ENCODE measurements at places on chromosomes 4 and X. TPM values are rescaled to one million over a fixed set of nuclear protein-coding genes. Genes with fewer than 3 reads are reported as not detected.

DNA sequence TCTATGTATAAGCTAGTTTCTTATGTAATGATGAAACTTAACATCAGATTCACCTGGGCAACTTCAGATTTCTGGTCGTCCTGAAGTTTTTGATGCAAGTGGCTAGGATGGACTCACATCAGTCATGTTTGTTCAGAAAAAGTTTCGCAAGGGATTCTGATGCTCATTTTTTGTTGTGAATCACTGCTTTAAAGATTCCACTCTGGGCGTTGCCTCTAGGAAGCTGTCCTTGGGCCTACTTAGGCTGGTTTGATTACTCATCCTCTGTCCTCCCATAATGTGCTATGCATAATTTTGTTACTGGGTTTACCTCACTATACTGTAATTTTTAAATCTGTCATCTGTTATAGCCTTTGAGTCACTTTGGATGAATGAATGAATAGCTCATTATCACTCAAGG, 30.8 kb downstream of the HERC3 start:
- no peaks in the 10 kb centered on the region for H3K27me3 ChIP-seq
- H3K27ac ChIP-seq = no peak overlapping the region
- DNase-seq = no peak
- peaks cover 17% of the 10 kb centered on the region for H3K36me3 ChIP-seq
- H3K4me3 ChIP-seq = no peak overlapping the region

The RXFP1 gene
- total RNA-seq = not detected

DNA sequence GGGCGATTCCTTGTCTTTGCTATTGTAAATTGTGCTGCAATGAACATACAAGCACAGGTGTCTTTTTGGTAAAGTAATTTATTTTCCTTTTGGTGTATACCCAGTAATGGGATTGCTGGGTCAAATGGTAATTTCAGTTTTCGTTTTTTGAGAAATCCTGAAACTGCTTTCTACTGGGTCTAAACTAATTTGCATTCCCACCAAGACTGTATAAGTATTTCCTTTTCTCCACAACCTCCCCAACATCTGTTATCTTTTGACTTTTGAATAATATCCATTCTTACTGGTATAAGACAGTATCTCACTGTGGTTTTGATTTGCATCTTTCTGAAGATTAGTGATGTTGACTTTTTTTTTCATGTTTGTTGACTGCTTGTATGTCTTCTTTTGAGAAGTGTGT, 2506.0 kb downstream of the PCDH7 start:
- no peak for DNase-seq
- no peaks in the 10 kb centered on the region for H3K27me3 ChIP-seq
- H3K27ac ChIP-seq = no peak overlapping the region
- no peaks in the 10 kb centered on the region for H3K36me3 ChIP-seq
- no peaks in the 10 kb centered on the region for H3K4me1 ChIP-seq

DNA sequence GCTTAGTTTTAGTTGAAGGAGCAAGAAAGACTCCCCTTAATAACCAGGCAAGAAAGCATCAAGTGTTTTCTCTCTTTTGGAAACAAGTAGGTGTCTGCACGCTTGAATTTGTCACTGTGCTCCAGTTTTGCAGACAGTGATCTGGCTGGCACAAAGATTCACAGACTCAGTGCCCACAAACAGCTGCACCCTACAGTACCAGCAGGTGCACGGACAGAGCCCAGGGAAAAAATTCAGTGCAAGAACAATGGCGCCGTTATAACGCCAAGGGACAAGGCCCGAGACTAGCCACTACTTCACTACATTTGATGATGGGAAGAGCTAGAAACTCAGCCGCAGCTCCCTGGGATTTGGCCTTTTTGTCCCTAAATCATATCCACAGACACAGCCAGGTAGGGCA, 56.0 kb downstream of the ZNF827 start:
- no peak overlapping the region for H3K27ac ChIP-seq
- peaks cover 65% of the 10 kb centered on the region for H3K4me1 ChIP-seq
- no peak for DNase-seq
- H3K4me3 ChIP-seq = no peak overlapping the region
- H3K27me3 ChIP-seq = no peaks in the 10 kb centered on the region
- peaks cover 6% of the 10 kb centered on the region for H3K36me3 ChIP-seq

The NLGN3 gene
- total RNA-seq = 0.62 TPM

- H3K36me3 ChIP-seq = no peaks in the 10 kb centered on the region
- DNase-seq = no peak
- no peak overlapping the region for H3K4me3 ChIP-seq
- peaks cover 32% of the 10 kb centered on the region for H3K4me1 ChIP-seq
- no peaks in the 10 kb centered on the region for H3K27me3 ChIP-seq
Observed at GRCh38 chrX:49075347-49075746, 1.5 kb upstream of the PRAF2 start.

DNA sequence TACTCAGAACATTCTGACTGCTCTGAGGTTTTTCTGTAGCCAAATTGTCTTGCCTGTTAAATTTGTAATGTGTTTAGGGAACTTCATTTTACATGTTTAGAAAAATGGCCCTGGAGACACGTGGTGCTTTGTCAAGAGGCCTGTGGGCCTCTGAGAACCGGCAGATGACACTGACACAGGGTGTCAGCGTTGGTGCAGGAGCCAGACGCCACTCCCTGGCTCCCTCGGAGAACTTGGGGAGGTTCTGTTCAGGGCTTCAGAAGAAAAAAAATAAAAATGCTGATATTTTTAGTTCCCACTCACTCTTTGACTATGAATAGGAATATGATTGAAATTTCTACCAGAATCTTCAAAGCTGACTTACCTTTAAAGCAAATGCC, 190.9 kb upstream of the GATB start:
- DNase-seq = no peak
- no peaks in the 10 kb centered on the region for H3K4me1 ChIP-seq
- no peak overlapping the region for H3K4me3 ChIP-seq
- no peaks in the 10 kb centered on the region for H3K36me3 ChIP-seq
- H3K27ac ChIP-seq = no peak overlapping the region
- no peaks in the 10 kb centered on the region for H3K27me3 ChIP-seq

The HSD17B10 gene
- 126 TPM for total RNA-seq

The RGN gene
- 22.3 TPM for total RNA-seq

Measured in heart right ventricle (tissue), 16 donors.